AML-193 (cell line): ENCODE measurements at places on chromosomes 11 and 22.

DNA sequence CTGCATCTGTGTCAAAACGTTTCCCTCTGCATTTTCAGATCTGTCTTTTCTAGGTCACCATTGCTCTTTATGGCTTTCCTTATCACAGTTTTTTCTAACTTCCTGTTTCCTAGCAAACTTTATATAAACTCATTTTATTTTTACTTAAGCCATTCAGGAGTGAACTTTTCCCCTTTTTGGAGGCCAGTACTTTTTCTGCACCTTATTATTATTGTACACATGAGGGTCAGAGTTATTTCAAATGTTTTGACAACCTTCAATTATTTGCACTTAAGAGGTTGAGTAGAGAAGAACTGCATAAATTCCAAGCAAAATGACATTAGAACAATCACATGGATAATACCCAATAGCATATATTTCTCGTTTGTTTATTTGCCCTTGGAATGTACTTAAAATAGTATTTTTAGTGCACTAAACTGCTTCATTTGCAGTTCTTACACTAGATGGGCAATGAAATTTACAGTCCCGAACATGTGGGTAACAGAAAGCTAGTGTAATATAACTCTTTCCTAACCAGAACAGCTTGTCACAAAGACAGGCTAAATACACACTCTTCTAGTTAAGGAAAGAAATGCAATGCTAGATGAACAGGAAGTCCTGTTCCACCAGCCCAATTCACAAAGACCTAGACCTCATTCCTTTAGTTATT lies 79.5 kb downstream of the UBASH3B start:
- DNase-seq, result no peak

DNA sequence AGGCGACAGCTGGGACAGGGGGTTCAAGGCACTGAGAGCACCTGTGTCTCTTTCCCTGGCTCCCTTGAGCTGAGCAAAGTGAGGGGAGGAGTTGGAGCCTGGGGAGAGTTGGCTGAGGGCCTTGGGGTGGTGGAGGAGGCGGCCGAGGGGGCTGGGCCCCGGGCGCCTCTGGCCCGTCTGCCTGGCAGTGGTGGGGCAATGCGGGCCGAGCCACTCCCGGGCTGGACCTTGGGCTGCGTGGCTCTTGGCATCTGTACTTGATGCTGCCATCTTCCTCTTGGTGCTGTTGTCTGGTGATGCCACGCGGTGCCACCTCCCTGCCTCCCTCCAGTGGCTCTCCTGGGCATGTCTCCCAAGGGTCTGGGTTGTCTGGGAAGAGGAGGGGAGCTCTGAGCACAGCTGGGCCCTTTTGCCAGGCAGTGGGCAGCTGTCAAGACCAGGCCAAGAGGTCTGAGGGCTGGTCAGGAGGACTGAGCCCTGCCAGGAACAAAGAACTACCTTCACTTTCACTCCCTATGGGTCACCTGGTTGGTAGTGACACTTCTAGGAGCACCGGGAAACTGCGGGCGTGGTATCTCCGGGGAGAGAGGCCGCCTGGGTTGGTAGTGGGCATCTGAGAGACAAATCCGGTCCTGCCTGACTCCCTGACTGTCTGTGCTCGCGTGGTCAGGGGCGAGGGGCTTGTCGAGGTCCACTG lies 1.3 kb downstream of the GRIK4 start:
- DNase-seq, result no peak

DNA sequence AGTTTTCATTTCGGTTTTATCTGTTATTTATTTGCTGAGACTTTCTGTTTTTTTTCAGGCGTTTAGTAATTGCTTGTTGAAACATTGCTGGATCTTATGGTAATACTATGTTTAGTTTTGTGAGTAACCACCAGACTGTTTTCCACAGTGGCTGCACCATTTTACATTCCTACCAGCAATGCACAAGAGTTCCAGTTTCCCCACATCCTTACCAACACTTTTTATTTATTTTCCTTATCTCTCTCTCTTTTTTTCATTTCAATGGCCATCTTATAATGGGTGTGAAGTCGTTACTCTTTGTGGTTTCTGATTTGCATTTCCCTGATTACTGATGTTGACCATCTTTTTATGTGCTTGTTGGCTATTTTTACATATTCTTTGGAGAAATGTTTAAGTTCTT lies 23.7 kb downstream of the USP47 start:
- no peak for DNase-seq

GRCh38 chr11:35005141-35005780 lies 88.8 kb downstream of the PDHX start:
- no peak for DNase-seq

- no peak for DNase-seq
These were observed 23.5 kb upstream of the ARHGAP42 start for GRCh38 chr11:100663583-100663982.

DNA sequence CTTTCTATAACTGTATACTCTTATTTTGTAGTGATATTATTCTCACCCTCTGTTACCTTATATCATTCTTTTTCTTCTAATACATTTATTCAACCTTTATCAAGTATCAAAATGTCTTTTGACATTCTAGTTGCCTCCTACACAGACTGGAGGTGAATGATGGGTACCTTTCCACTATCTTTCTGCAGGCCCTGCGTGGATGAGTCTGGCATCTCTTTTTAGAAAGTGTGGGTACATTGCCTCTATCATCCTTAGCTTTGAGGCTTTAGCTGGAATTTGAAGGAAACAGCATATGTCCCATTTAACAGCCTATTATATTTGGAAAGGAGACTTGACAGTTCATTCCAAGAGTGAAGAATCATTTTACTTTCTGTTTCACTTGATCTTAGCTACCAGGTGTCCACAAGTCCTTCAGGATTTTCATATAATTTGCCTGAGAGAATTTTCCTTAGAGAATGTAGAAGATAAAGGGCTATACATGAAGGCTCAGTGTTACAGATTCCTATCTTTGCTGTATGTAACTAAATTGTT lies 192.0 kb downstream of the CWF19L2 start:
- no peak for DNase-seq

DNA sequence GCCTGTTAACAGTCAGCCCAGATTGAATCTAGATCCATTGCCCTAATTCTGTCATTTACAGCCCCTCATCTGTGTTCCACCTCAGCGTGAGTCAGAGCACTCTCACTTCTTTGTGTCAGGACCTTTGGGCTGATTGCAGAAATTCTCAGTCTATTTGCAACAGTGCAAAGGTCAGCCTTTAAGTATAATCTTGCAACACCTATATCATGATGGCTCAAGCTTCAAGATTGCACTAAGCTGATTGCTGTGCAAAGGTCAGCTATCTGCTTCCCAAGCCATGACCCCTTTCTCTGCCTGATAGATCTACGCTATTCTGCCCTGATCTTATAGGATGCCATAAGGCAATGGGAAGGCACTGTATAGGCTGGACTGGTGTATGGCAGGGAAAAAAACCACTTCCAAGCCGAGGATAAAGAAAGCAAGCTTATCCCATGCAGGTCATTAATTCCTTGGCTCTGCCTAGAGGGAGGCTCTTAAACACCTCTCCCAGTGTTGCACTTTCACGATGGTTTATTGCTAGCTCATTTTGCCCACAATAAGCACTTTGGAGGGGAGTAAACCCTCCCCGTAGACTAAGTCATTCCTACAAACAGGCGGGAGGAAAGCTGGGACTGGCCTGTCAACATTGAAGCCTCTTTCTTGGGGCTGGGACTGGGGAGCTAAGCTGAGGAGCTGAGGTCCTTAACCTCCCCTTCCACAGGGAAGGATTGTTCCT lies 100.6 kb downstream of the RRAS2 start:
- DNase-seq, result no peak

- DNase-seq, result no peak
These were observed 67.3 kb downstream of the MCHR1 start for GRCh38 chr22:40746428-40747220.

DNA sequence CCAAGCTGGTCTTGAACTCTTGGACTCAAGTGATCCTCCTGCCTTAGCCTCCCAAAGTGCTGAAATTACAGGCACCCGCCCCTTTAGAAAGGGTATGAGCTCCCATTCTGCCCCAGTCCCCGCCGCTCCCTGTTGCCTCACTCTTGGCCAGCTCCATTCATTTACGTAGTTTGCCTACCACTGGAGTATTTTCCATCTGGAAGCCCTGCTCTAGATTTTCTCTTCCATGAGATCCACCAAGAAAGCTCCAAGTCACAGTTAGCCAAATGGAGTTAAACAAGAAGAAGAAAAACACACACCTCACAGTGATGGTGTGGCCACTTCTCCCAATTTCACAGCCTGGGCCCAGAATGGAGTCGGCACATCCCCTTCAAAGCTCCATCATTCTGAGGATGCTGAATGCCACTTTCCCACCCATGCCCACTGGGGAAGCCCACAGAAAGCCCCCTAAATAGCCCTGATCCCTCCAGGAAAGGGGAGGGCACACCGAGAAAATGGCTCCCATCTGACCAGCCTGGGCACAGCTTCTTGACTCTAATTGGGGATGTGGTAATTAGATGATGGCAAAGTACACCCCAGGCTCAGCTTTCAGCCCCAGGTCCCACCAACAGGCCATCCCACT lies 381.2 kb downstream of the MN1 start:
- DNase-seq, result no peak

- no peak for DNase-seq
These were observed 81.4 kb downstream of the SLC1A2 start for GRCh38 chr11:35337914-35338305.
